ENCODE measurements at places on chromosomes 12 and 14.

DNA sequence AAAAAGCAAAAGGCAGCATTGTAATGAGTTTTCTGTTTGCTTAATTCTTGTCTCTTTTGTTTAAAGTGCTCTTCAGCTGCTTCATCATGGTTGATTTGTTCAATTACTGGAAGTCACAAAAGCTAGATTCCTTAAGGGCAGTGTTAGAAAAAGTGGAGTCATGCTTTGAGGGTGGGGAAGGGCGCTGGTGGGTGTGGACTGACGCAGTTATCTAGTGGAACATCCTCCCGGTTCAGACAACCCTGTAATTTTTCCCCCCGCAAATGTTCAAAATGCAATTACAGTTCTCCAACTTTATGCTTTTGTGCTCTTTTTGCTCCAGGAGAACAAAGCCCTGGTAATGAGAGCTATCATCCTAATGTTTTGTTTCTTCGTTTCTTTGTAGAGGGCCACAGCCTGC, 2.1 kb downstream of the AKAP6 start:
- DNase-seq = peak; percentile 55

- DNase-seq = no peak
These were observed 38.8 kb upstream of the ATF7IP start for GRCh38 chr12:14326699-14327098.

- DNase-seq = no peak
These were observed 29.5 kb upstream of the SYCP3 start for GRCh38 chr12:101768781-101769180.

DNA sequence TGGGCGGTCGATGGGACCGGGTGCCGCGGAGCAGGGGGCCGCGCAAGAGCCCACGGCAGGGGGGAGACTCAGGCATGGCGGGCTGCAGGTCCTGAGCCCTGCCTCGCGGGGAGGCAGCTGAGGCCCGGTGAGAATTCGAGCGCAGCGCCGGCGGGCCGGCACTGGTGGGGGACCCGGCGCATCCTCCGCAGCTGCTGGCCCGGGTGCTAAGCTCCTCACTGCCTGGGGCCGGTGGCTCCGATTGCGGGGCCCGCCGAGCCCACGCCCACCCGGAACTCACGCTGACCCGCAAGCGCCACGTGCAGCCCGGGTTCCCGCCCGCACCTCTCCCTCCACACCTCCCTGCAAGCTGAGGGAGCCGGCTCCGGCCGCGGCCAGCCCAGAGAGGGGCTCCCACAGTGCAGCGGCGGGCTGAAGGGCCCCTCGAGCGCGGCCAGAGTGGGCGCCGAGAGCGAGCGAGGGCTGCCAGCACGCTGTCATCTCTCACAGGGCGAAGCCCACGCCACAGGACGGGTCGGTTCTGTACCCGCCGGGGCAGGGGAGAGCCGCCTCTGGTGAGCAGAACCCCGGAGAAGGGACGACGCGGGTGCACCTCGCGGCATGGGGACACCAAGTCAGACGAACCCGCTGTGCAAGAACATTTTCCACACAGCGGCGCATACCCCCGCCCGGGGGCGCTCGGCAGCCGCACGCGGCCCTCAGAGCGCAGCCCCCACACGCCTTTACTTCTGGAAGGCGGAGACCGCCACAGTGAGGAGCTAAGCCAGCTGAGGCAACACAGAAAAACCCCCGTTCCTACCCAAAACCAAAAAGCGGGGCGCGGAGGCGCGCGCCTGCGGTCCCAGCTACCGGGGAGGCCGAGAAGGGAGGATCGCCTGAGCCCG, 1.2 kb upstream of the SIVA1 start:
- DNase-seq = no peak

DNA sequence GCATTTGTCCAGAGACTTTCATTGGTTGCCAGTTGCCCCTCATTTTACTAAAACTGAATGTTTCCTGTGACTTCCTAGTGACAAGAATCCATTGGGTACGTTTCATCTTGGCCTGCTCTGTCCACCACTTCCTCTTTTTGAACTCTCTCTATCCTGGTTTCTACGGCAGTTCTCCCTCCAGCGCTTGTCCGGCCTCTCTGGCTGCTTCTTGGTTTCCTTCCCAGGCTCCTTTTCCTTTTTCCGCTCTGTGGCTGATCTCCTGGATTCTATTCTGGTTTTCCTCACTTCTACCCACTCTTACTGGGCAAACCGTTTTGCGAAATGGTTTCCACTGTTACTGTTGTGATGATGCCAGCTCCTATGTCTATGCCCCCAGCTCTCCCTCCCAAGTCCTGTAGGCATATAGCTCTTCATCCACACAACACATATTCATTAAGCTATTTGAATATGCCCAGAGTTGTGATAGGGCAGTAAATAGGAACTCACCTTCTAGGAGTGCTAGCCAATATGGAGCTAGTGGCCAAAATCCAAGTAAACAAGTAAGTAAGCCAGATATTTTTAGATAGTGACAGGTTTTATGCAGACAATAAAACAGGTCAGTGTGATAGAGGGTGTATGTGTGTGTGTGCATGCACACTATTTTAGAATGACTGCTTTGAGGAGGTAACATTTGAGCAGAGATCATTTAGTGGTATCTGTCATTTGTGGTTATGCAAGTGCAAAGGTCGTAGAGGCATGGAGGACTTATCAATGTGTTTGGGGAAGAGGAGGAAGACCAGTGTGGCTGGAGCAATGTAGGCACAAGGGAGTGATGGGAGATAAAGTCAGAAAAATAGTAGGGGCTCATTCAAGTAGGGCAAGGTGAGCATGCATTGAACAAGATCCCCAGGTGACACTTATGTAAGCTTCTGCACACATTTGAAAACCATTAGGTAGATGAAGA, 27.9 kb upstream of the CTDSP2 start:
- DNase-seq = no peak

DNA sequence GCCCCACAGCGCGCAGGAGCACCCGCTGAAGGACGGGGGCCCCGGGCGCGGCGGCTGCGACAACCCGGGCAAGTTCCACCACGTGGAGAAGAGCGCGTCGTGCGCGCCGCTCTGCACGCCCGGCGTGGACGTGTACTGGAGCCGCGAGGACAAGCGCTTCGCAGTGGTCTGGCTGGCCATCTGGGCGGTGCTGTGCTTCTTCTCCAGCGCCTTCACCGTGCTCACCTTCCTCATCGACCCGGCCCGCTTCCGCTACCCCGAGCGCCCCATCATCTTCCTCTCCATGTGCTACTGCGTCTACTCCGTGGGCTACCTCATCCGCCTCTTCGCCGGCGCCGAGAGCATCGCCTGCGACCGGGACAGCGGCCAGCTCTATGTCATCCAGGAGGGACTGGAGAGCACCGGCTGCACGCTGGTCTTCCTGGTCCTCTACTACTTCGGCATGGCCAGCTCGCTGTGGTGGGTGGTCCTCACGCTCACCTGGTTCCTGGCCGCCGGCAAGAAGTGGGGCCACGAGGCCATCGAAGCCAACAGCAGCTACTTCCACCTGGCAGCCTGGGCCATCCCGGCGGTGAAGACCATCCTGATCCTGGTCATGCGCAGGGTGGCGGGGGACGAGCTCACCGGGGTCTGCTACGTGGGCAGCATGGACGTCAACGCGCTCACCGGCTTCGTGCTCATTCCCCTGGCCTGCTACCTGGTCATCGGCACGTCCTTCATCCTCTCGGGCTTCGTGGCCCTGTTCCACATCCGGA, 1.4 kb downstream of the FZD10 start:
- no peak for DNase-seq

DNA sequence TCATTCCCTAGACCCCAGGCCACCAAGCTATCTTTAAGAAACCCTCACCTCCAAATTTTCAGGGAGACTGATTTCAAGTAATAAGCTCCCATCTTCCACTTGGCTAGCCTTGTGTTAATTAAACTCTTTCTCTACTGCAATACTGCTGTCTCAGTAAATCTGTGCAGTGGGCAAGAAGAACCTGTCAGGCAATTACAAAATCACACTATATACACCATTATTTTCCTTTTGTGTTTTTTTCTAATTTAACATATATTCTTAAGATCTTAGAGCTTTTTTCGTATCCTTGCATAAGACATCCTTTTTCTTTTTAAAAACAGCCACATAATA, 7.7 kb upstream of the GOLGA5 start:
- no peak for DNase-seq

- peak; percentile 27 for DNase-seq
These were observed 90.2 kb downstream of the CALM1 start for GRCh38 chr14:90487031-90487430.

- no peak for DNase-seq
These were observed 41.4 kb downstream of the PLEKHD1 start for GRCh38 chr14:69525896-69526295.

GRCh38 chr14:41868396-41868795, 261.7 kb downstream of the LRFN5 start:
- no peak for DNase-seq
